Activated T-cell treated with anti-CD3 and anti-CD28 coated beads for 48 hours (primary cell): ENCODE measurements at places on chromosomes 16 and 17.

DNA sequence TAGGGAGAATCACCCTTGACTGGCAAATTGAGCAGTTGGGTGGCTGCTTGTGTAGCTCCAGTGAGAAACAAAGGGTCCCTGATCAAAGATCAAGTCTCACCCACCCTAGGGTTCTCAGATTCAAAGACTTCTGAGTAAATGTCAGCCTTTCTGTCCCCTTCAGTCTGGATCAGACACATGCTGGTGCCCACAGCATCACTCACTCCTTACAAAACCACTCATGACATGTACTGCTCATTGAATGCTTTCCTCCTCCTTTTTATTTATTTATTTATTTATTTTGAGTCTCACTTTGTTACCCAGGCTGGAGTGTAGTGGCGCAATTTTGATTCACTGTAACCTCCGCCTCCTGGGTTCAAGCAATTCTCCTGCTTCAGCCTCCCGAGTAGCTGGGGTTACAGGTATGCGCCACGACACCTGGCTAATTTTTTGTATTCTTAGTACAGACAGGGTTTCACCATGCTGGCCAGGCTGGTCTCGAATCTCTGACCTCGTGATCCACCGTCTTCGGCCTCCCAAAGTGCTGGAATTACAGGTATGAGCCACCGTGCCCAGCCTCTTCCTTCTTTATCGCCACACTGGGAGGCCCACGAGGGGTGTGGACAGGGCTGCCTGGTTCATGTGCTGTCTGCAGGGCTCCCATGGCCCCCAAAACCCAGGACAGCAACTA is 462.0 kb upstream of the MAF start:
- no peak for DNase-seq

DNA sequence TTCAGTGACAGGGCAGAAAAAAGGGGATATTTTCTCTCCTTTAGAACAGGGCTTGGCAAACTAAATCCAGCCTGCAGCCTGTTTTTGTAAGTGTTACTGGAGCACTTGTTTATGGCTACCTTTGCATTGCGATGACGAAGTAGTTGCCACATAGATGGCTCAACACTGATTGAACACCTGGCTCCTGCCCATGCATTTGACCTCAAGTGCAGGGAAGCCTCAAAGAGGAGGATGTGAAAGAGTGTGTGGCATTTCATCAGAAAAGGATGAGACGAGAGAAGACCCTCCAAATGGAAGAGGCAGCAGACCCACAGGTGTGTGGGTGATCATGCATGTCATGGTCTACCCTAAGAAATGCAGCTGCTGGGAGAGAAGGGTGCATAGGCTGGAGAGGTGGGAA is 32.7 kb upstream of the IRX5 start:
- no peak for DNase-seq

DNA sequence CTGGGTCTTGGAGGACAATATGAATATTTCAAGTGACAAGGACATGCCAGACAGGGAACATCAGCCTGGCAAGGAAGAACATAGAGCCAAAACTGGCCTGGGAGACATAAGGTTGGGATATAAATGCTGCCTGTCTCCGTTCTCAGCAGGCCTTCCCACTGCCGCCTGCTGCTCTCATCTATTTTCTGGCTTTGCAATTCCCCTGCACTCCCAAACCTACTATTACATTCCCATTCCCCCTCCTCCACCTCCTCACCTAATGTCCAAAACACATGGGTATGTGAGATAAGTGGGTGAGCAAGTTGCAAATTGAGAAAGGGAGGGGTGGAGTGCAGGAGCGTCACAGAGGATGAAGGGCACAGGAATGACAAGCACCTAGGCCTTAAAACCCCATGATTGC is 244.3 kb upstream of the CDH8 start:
- no peak for DNase-seq

DNA sequence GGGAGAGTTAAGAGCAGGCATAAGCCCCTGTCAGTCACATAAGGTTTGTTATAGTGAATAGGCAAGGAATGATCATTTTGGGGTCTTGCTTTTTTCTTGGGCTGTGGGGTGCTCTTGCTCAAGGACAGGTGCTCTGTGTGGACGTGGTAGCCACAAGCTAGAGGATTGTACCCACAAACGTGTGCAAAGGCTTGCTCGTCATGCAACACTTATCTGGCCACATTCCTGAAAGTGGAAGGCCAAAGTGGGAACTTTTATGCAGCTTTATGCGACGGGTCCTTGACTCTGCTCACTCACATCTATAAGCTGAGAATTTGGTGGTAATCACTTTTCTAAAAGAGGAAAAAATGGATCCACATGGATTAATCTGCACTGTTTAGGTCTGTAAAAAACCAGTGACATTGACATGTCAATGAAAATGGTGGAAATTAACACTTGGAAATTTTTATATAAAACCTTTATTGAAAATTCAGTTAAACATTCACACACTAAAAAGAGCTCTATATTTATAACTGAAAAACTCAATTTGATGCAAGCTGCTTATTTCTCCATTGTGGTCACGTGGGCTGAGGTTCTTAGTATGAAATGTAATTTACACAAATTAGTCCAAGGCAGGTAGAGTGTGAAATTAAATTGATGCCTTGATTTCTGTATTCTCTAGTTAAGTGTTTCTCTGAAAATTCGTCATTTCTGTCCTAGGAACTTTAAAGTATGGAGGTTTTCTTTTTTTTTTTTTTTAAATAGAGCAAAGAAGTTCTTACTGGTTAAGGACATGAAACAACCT is 162.3 kb downstream of the MSI2 start:
- DNase-seq = no peak

- DNase-seq = no peak
Measured at GRCh38 chr16:71912534-71913275, 17.4 kb downstream of the IST1 start.

- DNase-seq = no peak
Measured at GRCh38 chr16:58661199-58661830, 23.3 kb downstream of the SLC38A7 start.

DNA sequence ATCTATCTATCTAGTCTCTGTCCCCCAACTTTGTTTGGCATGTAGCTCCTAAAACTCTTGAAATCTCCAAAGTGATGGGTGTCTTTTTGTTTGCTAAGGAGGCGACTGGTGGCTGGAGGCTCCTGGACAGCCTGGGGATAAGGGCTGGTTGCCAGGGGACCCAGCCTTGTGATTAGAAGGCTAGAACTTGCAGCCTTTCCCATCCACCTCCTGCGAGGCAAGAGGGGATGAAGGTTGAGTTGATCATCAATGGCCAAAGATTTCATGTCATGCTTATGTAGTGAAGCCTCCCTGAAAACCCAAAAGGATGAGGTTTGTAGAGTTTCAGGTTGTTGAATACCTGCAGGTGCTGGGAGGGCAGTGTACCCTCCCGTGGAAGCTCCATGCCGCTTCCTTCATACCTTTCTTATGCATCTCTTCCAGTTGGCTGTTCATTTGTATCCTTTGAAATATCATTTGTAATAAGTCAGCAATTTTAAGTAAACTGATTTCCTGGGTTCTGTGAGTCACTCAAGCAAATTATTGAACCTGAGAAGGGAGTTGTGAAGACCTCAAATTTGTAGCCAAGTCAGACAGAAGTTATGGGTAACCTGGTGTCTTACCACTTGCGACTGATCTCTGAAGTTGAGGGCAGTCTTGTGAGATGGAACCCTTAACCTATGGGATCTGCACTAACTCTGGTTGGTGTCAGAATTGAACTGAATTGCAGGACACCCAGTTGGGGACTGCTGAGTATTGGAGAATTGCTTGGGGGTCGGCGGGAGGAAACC is 202.4 kb downstream of the SEC14L1 start:
- DNase-seq = no peak

DNA sequence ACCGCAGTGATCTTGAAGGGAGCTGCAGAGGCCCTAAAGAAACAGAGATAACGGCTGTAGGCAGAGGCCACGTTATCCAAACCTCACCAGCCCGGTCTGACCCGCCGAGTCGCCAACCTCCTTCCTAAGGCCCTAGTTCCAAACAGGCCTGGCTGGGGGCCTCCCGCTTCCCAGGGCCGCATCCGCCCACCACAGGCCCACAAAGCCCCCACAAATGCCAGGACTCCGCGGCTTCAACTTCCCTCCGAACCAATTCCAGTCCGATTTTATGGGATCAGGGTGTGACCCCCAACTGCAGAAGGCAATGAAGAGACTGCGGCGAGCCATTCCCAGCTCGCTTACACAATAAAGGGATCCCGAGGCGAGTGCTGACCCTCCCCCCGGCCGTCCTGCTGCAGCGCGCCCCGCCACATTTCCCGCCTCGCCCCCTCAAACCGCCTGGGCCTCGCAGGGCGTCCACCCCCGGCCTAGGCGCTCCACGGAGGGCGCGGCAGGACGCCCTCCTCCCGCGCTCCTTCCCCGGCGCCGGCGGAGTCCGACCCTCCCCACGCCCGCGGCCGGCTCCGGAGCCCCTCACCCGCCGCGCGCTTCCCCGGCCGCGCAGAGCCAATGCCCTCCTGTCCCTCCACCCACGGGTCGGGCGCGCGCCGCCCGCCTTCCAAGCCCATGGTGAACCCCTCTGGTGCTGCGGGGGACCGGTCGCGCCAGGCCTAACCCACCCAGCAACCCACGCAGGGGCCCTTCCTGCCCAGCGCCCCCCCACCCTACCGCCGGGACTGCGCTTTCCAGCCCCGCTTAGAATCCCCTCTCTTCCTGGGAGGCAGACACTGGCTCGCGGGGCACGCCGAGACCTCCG is 926 bp downstream of the MYH10 start:
- peak; percentile 14 for DNase-seq

DNA sequence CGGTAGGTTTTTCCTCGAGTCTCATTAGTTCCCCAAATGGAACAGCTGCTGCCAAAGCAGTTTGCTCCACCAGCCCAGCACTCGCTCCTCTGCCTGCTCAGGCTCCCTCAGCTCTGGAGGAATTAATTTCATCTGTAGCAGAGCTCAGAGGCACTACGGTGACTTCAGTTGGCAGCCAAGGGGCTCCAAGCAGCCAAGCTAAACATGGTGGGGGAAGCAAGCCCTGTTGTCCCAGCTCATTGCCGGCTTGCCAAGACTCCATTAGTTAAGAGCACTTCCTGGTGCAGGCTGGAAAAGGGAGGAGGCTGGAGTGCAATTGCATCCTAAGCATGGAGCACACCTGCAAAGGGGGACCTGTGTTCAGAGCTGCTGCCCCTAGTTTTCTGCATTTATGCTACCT is 78.7 kb upstream of the GPRC5B start:
- no peak for DNase-seq

DNA sequence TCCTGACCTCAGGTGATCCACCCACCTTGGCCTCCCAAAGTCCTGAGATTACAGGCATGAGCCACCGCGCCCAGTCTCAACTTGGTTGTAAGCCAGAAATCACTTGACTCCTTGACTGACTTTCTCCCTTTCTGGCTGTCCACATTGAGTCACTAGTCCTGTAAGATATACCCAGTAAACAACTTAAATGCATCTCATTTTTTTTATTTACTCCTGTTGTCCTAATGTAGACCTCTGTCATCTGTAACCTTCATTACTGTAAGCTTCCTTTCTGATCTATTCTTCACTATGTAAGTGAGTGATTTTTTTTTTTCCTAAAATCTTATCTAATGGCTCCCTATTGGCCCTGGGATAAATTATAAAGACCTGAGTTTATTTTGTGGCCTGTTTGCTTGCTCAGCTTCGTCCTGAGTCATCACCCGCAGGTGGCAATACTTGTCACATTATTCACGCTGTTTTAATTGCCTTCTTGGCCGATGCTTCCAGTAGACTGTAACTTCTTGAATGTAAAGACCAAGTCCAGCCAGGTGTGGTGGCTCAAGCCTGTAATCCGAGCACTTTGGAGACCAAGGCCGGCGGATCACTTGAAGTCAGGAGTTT is 41.0 kb downstream of the PAFAH1B1 start:
- no peak for DNase-seq
